Dorsolateral prefrontal cortex (tissue), 122 donors: ENCODE measurements at places on chromosomes 16 and 17.

DNA sequence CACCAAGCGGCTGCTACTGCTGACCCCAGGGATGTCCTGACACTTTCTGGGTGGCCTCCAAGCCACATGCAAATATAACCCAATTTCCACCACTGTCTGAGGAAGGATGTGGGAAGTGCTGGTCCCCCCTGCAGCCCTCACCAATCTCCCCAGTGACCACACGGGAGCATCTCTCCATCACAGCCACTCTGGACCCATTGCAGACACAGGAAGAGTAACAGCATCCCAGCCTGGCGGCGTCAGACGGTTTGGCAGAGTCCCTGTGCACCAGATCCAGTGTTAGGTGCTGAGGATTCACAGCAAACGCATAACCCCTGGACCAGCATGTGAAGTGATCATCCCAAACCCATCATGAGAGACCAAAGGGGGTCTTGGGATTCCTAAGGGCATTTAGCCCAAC lies 163.7 kb upstream of the TNRC6C start:
- no peak for DNase-seq

- DNase-seq: no peak
Measured at GRCh38 chr17:56723421-56723820, 110.3 kb downstream of the C17orf67 start.

DNA sequence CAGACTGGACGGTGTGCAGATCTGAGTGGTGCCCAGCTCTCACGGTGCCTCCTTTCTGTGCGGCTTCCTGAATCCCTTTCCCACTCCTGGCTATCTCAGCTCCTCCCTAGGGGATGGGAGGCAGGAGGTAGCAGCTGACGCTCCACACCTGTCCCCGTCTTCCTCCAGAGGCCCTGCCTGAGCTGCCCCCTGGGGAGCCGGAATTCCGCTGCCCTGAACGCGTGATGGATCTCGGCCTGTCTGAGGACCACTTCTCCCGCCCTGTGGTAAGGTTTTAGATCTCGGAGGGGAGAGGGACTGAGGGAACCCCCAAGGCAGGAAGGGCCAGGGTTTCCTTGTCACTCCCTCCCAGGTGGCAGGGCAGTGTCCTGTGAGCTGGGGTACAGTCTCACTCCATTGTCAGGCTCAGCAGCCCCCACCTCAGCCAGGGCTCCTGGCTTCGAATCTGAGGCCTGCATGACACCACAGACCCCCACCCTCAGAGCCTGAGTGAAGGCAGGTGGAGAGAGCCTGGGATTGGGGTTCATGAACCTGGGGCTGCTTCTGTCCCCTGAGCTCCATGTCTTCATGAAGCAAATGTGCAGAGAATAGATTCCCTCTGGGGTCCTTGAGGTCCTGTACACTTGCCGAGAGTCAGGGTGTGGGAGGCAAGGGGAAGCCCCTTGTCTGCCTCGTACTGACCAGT lies 6.6 kb downstream of the DEF8 start:
- no peak for DNase-seq

DNA sequence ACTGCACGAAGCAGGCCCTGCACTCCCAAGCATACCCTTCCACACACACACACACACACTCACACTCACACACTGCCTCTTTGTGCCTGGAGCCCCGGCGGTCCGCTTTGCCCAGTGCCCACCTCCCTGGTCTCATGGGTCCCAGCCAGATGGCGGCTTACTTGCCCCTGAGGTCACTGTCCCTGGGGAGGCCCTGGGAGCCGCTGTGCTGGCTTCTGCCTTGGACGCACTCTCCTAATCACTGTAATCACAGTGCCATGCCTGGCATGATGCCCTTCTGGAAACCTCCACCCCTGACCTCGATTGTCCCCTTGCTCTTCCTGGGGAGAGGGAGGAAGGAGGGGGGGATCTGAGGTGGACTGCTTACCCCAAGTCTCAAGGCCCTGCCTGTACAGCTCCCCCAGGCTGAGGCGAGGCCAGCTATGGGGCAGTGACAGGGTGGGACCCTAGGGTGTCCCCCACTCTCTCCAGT lies 36.0 kb downstream of the ARHGAP23 start:
- DNase-seq: peak; percentile 80

DNA sequence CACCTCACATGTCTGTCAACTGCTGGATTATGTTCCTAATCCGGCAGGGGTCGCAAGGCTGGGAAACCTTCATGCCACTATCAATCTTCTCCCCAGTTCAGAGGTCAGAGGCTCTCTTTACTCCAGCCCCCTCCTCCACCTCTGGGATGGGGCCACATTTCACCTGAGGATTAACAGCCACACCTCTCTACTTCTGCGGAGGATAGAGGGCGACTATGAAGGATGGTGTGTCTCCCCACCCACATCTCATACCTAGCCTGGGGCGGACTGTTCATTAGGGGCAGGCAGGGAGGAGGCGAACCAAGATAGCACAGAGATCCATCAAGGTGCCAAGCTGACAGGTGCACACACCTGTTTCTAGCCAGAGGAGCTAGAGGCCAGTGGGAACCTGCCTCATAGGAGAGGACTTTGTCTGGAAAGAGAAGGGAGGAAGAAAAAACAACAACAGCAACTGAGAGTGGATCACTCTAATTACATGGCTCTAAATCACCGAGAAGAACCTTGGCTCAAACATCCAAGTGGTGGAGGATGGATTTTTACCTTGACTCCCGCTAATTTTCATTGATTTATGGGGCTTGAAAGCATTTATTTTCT lies 41.9 kb upstream of the SKAP1 start:
- DNase-seq: no peak

- DNase-seq: peak; percentile 35
Measured at GRCh38 chr17:83123896-83124801, 44.7 kb downstream of the METRNL start.

DNA sequence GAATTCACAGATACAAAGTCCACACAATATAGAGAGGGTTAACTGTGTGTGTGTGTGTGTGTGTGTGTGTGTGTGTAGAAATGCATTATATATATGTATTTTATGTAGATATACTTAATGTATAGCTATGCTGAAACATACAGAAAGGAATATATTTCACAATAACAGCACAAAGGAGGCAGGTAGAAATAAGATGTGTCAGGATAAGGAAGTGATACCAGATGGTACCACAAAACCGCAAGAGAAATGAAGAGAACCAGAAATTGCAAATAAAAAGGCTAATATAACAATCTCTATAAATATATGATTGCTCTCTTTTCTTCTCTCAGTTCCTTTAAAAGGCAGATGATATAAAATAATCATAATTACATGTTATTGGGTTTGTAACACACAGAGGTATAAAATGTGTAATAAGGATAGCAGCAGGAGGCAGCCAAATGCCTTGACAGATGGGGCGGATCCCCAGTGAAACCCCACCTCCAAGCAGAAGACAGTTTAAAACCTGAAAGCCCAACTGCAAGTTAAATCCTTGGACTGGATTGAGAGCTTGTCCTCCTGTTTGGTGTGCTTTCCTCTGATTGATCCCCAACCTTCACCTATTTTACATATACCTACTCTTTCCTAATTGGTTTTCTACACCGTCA lies 365.4 kb upstream of the C16orf82 start:
- no peak for DNase-seq

DNA sequence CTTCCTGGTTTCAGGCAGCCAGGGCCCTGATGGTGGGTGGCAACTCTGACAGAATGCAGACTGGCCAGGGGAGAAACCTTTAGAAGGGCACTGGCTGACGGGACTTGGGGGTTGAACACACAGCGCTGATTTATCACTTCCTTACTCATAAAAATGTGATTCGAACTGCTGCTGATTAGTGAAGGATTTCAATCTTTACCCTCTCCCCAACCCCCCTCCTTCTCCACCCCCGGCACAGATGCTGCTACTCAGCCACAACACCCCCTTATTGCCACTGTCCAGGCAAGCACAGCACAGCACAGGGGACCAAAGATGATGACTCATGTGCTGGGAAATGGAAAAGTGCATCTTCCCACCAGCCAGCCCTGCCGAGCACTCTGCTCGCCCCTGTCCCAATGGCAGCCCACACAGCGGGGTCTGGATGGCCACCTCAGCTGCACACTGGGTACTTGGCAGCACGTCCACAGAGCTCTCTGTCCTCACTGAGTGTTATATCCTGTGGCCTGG lies 70.1 kb downstream of the SMG6 start:
- DNase-seq: no peak

- DNase-seq: no peak
Measured at GRCh38 chr16:11806721-11807120, 9.7 kb upstream of the ZC3H7A start.

- no peak for DNase-seq
Measured at GRCh38 chr16:20122011-20122410, 48.3 kb upstream of the GPR139 start.

- no peak for DNase-seq
Measured at GRCh38 chr17:49074851-49075540, 57.6 kb upstream of the B4GALNT2 start.

DNA sequence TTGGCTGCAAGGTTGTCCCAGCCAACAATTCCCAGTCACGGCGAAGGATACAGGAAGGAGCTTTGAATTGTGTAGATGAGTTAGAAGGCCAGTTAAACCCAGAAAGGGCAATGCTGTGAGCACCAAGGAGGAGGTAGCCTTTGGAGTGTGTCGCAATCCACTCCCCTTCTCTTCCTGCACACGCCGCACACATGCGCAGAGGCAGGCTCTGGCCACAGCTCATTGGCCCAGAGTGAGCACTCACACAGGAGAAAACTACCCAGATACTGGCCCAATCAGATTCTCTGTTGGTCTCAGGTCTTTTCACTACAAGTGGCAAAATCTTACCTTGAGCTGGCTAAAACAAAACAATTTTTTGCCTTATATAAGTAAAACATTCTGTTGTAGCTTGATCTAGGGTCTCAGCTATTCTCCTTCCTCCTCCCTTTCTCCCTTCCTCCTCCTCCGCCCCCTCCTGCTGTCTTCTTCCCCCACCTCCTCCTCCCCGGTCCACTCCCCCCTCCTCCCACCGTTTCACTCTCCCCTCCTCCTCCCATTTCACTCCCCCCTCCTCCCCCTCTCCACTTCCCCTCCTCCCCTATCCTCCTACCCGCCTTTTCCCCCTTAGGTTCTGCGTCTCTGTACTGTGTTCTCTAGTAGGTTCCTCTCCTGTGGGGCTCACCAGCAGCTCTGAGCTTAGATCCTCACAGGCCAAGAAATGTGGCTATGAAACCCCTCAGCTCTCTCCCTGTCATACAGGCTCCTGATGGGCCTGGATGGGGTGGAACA lies 344.9 kb downstream of the CPPED1 start:
- no peak for DNase-seq

DNA sequence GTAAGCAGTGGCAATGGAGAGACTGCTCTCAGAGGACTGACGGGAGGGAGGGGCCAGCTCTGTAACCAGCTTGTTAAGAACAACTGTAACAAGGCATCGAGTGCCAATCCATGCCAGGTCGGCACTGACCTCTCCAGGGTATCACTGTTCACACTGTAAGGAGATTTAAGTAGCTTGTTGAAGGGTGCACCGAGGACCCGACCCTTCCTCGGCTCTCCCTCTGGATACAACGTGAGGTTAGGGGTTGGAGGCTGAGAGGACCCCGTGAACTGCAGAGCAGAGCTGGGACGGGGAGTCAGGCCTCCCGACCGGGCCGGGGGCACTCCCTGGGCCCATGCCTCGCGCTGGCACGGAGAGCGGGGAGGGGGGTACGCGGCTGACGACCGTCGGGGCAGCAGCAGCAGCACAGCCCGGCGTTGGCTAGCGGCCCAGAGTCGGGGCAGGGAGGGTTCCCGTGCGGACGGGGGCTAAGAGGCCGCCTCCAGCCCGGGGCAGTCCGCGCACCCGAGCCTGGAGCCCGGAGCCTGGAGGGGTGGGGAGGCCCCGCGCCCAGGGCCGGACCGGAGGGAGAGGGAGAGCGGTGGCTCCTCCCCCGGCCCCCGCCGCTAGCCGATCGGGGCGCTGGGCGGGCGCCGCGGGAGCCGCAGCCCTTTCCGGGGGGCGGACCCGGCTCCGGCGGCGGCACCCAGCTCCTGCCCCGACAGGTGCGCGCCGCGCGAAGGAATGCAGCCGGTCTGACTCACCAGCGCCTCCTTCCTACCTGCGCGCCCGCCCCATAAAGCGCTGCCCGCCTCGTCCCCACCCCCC lies at the start of gene ITGB4:
ITGB4 (plus strand) TSS at position 804 of the 807 bp plus-strand sequence. CDS start 3,245 bp downstream, outside the sequence.
- DNase-seq: peak; percentile 34

DNA sequence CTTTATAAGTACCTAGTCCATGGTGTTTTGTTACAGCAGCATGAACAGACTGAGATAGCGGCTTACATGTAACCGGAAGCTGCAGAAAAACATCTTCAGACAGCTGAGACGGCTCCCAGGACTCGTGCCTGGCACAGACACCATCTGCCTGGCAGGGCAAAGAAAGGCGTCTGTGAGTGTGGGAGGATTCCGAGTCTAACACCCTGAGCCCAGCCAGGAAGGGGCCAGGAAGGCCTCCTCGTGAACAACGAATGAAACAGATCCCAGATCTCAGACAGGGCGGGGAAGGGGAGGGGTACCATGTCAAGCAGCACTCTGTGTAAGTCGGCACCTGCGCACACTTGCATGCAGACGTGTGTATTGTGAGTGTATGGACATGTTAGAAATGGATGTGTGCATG lies 4.4 kb upstream of the CSNK1D start:
- DNase-seq: no peak

DNA sequence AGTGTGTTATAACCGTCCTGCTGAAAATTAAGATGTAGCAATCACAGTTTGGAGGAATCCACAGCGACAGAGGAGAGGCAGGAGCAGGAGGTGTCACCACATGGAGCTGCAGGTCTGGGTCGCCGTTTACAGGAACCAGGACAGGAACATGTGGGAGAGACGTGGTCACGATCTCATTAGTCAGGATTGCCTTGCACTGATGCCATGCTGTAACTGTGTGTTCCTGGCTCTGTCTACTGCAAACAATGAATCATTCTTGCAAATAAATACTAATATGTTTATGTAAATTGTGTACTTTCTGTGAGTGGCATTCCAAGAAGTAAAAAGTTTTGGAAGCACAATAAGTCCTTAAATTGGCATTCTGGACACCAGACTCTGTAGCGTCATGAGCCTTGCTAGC lies 271.8 kb downstream of the CPPED1 start:
- DNase-seq: no peak

DNA sequence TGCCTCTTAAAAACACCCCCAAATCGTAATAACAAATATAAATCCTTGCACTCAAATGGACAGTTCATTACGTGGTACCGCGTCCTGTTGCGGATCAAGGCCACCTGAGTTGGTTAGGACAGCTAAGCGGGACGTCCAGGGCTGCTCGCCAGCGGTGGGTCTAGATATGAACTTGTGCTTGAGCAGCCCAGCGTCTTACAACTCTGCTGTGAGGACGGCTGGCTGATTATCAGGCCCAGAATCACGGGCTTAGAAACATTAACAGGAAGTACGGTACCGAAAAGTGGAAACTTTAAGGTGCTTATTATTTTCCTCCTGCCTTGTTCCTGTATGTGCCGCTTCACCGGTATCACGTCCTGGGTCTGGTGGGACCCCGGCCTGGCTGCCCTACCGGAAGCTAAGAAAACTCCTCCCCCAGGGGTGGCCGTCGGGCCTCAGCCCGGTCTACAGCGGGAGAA lies 832 bp upstream of the SRRM2 start:
- DNase-seq: no peak
